ENCODE measurements at places on chromosomes 1 and 21.

GRCh38 chr21:41326414-41327080 is 9.9 kb downstream of the FAM3B start:
- DNase-seq = no peak

DNA sequence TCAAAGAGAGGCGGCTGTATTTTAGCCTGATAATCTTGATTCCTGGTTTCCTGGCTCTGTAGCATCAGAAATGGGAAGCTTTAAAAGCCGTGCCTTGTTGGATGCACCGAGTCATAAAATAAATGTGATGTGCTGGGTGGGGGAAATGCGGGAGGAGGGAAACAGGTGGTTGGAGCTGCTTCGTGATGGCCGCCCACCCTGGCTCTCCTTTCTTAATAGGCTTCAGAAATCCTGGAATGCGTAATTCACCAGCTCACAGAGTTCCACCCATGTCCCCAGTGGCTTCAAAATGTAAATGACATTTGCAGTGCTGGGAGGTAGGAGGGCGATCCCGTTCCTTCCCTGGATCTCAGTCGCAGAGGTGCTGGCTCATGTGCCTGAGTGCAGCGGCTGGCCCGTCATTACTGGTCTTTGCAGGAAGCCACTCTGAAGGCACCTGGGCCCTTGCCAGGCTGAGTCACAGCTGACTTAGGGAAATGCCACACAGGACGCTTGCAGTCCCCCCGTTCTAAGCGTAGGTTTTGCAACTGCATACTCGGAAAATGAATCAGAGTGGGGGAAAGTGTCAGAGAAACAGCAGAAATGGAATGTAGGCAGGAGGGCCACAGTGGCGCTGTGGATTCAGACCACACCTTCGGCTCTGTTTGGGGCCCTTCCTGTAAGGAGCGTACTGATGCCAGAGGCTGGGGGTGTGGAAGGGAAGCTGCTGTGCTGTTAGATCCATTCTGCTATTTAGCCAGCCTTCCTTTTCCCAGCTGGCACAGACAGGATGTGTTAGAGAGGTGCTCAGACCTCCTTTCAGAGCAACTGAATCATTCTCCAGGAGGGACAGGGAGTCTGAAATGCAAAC is 37.6 kb downstream of the GALNT2 start:
- DNase-seq = peak; percentile 92

DNA sequence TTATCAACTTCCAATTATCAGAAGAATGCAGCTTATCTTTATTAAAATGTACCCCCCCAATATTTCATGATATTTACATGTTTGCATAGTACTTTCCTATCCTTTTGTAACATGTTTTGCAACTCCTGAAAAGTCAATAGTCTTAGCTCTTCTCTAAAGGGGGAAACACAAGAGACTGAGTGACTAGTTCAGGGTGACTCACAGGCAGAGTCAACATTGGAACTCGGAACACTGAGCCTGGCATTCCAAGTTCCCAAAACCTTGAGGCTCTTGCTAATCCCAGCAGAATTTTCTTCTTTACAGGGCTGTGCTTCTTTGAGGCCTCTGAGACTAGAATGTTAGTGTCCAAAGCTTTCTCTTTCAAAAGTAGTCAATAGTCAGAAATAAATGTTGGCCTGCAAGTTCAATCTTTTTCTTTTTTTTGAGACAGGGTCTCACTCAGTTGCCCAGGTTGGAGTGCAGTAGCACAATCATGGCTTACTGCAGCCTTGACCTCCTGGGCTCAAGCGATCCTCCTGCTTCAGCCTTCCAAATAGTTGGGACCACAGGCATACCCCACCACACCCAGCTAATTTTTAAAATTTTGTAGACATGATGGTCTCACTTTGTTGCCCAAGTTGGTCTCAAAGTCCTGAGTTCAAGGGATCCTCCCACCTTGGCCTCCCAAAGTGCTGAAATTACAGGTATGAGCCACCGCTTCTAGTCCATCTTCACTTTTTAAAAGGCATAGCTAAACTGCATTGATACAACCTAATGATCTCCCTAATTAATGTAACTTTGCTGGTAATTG is 37.5 kb downstream of the ZNF281 start:
- no peak for DNase-seq

GRCh38 chr1:178536844-178537371 is 24.0 kb downstream of the TEX35 start:
- DNase-seq = no peak

DNA sequence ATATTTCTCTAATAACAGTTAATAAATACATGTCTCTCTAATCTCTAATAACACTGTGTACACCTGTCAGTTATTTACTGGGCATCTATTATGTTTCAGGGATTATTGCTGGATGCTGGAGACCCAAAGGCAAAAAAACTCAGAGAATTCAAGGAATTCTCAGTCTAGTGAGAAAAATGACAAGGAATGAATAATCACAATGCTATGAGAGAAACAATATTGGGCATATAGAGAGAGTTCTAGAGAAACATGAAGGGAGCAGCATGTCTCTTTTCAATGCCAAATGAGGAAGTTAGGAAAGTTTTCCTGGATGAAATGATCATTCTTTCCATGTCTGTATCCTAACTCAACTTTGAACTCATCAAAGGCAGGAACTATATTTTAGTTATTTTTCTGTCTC is 82.8 kb downstream of the TNFSF18 start:
- DNase-seq = no peak

- DNase-seq = peak; percentile 46
These were observed 2.1 kb upstream of the AHDC1 start for GRCh38 chr1:27605796-27606707.

- DNase-seq = no peak
These were observed 2.0 kb downstream of the MTX1 start for GRCh38 chr1:155210314-155211104.

- no peak for DNase-seq
These were observed 155.1 kb downstream of the PTPRU start for GRCh38 chr1:29391362-29391880.

Data from NCI-H1092 (cell line).